Osteocyte (in vitro differentiated cells): ENCODE measurements at places on chromosomes 12 and 14.

DNA sequence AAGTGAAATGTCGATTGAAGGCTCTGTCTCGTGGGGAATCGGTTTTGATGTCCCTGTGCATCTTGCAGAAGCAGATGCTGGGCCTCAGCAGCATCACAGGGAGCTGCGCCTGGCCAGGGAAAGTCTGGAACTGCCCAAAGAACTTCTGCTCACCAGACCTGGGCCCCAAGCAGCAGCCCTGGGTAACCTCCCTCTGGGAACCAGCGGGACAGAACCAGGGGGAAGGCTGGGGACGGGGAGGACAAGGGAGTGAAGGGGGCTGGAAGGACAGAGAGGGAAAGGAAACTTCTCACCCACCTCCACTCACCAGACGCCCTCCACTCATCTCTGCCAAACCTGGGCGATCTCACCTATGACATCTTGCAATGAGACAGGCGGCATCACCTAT is 26.8 kb upstream of the C14orf180 start:
- H3K27ac ChIP-seq: no peak overlapping the region
- H3K4me1 ChIP-seq: no peaks in the 10 kb centered on the region
- H3K4me3 ChIP-seq: no peak overlapping the region
- no peaks in the 10 kb centered on the region for H3K27me3 ChIP-seq
- no peak for DNase-seq

GRCh38 chr12:58288190-58288589 is 346.8 kb downstream of the ATP23 start:
- no peak overlapping the region for H3K27ac ChIP-seq
- no peaks in the 10 kb centered on the region for H3K27me3 ChIP-seq
- H3K4me1 ChIP-seq: peaks cover 3% of the 10 kb centered on the region
- no peak for DNase-seq
- no peaks in the 10 kb centered on the region for H3K36me3 ChIP-seq
- H3K4me3 ChIP-seq: no peak overlapping the region

DNA sequence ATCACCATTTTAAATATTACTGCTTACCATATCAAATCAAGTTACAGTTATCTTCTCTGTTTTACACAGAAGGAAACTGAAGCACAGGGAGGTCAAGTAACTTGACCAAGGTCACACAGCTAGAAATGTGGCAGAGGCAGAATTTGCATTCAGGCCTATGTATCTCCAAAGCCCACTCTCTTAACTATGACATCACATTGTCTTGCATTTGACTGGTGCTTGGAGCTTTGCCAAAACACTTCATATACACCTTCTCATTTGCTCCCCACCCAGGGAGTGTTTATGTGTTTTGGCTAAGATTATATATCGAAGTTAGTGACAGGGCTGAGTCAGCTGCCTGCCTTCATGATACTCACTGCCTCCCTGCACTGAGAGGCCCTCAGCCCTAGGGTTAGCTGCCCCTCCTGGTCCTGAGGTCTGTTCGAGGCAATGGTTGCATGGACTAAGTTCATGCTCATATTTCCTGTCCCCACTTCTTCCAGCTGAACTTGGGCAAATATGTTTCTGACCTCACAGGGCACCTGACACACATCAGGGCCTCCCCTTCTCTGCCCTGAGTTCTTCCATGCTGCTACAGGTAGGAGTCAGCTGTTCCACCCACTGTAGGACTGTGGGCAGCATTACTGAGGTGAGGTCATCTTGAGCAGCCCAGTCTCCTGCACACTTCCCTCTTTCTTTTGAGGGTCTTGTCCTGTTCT is 1.8 kb downstream of the GALNT6 start:
- H3K27ac ChIP-seq: no peak overlapping the region
- H3K4me3 ChIP-seq: no peak overlapping the region
- no peaks in the 10 kb centered on the region for H3K27me3 ChIP-seq
- no peak for DNase-seq
- H3K36me3 ChIP-seq: no peaks in the 10 kb centered on the region

- peaks cover 6% of the 10 kb centered on the region for H3K36me3 ChIP-seq
- no peaks in the 10 kb centered on the region for H3K27me3 ChIP-seq
- DNase-seq: no peak
Observed at GRCh38 chr12:124233041-124233796, 61.7 kb upstream of the RFLNA start.

DNA sequence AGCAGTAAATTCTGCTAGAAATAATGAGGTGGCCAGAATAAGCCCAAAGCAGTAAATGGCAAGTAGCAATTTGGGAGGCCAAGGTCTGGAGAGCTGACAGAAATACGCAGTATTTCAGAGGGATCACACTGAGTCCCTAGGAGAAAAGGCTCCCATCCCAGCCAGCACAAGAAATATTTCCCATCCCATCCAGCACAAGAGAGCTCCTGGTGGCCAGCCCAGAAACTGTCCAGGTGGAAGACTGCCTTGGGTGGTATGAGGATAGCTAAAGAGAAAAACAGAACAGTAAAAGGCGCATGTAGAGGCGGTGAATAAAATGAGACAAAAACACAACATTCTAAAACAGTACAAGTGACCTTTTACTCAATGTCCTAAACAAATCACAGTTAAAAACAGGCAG is 120.7 kb downstream of the HECTD4 start:
- DNase-seq: no peak
- no peaks in the 10 kb centered on the region for H3K27me3 ChIP-seq
- H3K36me3 ChIP-seq: peaks cover 35% of the 10 kb centered on the region
- H3K4me1 ChIP-seq: no peaks in the 10 kb centered on the region
- no peak overlapping the region for H3K27ac ChIP-seq

- peak; percentile 92 for DNase-seq
- H3K4me1 ChIP-seq: peaks cover 49% of the 10 kb centered on the region
- H3K4me3 ChIP-seq: peak within 1 kb of the TSS; percentile 94
- peak within 1 kb of the TSS; percentile 98 for H3K27ac ChIP-seq
Observed at GRCh38 chr12:10722905-10723746, at the start of gene YBX3. Gene YBX3, minus strand, starts transcription at chr12:10723323. Its CDS starts 212 bp downstream, at chr12:10723111.

GRCh38 chr12:117521346-117521745 is 159.9 kb upstream of the NOS1 start:
- H3K4me1 ChIP-seq: no peaks in the 10 kb centered on the region
- H3K36me3 ChIP-seq: no peaks in the 10 kb centered on the region
- DNase-seq: no peak

DNA sequence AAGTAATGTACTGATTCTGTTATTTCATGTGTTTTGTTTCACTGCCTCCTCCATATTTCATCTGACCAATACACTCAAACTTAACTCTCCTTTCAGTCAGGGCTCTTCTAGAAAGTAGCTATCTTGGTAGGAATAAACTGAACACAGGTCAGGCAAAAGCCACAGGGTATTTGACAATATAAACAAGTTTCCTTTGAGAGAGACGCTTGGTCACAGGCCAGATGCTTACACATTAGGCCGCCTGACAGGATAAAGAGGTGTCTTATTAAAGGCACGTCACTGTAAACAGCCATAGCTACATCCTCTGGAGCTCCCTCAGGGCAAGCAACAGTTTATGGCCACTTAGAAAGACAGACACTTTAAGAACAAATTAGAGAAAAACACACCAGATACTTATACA is 607.5 kb downstream of the SLC6A15 start:
- H3K27ac ChIP-seq: no peak overlapping the region
- no peak for DNase-seq
- no peaks in the 10 kb centered on the region for H3K27me3 ChIP-seq
- H3K36me3 ChIP-seq: no peaks in the 10 kb centered on the region
- H3K4me3 ChIP-seq: no peak overlapping the region
